Left ventricle myocardium inferior (tissue), 1 donor: ENCODE measurements at places on chromosomes 5 and 9.
A peak's percentile ranks its signal among the peaks of the same experiment; 100 is the strongest.

DNA sequence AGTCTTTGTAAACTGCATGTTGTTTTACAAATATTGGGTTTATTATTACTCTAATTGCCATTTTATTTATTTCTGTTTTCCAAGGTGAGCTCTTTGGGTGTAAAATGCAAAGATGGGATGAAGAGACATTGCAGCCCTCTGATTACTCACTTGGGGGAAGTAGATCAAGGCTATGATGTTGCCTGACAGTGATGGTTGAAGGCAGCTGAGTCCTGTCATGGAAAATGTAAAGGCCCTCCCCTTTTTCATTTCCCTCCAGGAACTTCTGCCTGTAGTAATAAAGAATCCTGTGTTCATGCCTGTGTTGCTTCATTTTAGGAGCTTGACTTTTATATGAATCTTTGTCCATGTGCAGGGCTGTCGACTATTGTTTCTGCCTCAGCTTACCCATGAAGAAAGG lies 605.4 kb upstream of the CLINT1 start:
- H3K4me3 ChIP-seq = no peak overlapping the region
- H3K4me1 ChIP-seq = peaks cover 23% of the 10 kb centered on the region
- H3K27ac ChIP-seq = peak overlapping the region; percentile 75
- no peaks in the 10 kb centered on the region for H3K27me3 ChIP-seq

GRCh38 chr9:7201196-7201595 lies 443.4 kb downstream of the KDM4C start:
- no peak overlapping the region for H3K27ac ChIP-seq
- H3K27me3 ChIP-seq = no peaks in the 10 kb centered on the region
- H3K36me3 ChIP-seq = no peaks in the 10 kb centered on the region

DNA sequence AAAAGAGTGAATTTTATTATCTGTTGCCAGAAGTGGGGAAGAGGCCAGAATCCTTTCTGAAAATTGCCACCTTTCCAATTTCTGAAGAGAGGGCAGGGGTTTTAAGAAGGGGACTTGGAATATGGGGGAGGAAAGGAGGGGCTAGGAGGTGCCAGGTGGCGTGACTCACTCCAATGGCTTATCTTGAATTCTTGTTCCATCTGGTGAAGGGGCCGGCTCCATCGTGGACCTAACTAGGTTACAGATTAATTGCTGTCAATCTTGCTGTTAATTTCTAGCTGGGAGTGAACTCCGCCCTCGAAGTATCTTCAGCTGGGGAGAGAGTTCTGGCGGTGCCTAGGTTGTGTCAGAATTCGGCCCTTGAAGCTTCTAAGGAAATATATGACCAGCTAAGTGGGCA lies 138.7 kb downstream of the YTHDC2 start:
- H3K27me3 ChIP-seq = no peaks in the 10 kb centered on the region
- no peak overlapping the region for H3K27ac ChIP-seq
- H3K4me1 ChIP-seq = no peaks in the 10 kb centered on the region
- no peak overlapping the region for H3K4me3 ChIP-seq
- no peak for DNase-seq
- H3K36me3 ChIP-seq = no peaks in the 10 kb centered on the region

GRCh38 chr9:133113163-133113948 lies 7.7 kb downstream of the RALGDS start:
- H3K27ac ChIP-seq = peak overlapping the region; percentile 95
- H3K4me1 ChIP-seq = peaks cover 67% of the 10 kb centered on the region
- DNase-seq = peak; percentile 64
- H3K36me3 ChIP-seq = peaks cover 34% of the 10 kb centered on the region
- H3K27me3 ChIP-seq = no peaks in the 10 kb centered on the region

DNA sequence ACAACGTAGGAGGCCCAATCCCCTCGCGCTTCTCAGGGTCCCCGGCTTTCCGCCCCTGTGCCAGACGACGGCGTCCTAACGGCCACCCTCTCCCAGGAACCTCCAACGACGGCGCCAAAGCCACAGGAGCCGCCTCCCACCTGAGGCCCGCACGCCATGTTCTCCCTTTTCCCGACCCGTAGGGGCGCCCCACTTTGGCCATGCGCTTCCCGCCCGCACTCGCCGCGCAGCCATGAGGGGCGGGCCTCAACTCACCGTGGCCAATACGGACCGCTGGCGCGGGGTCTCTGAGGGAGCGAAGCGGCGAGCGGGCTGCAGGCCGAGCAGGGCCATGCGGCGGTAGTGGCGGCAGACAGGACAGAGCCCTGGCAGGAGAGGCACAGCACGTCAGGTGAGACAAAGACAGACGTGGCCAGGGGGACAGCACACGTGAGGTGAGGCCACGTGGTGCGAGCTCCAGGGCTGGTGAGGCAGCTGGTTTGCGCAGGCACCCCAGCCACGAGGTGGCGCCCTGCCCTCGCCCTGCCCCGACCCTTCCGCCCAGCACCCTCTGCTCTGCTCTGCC lies 1005.5 kb upstream of the PTPRD start:
- H3K4me3 ChIP-seq = no peak overlapping the region
- no peaks in the 10 kb centered on the region for H3K36me3 ChIP-seq
- no peak for DNase-seq
- no peaks in the 10 kb centered on the region for H3K4me1 ChIP-seq
- H3K27me3 ChIP-seq = no peaks in the 10 kb centered on the region
- no peak overlapping the region for H3K27ac ChIP-seq

- H3K27ac ChIP-seq = peak overlapping the region; percentile 47
- H3K27me3 ChIP-seq = no peaks in the 10 kb centered on the region
- no peak overlapping the region for H3K4me3 ChIP-seq
- DNase-seq = no peak
- H3K36me3 ChIP-seq = no peaks in the 10 kb centered on the region
- peaks cover 52% of the 10 kb centered on the region for H3K4me1 ChIP-seq
Observed at GRCh38 chr5:147479444-147479843, 30.4 kb downstream of the DPYSL3 start.

GRCh38 chr9:108905494-108905893 lies 28.4 kb downstream of the ELP1 start:
- no peaks in the 10 kb centered on the region for H3K4me1 ChIP-seq
- no peak for DNase-seq
- H3K4me3 ChIP-seq = no peak overlapping the region
- no peaks in the 10 kb centered on the region for H3K27me3 ChIP-seq

- DNase-seq = no peak
- no peaks in the 10 kb centered on the region for H3K36me3 ChIP-seq
- no peaks in the 10 kb centered on the region for H3K27me3 ChIP-seq
- no peak overlapping the region for H3K4me3 ChIP-seq
Observed at GRCh38 chr9:73613092-73613701, 461.5 kb downstream of the ANXA1 start.

- H3K4me3 ChIP-seq = no peak overlapping the region
- no peaks in the 10 kb centered on the region for H3K27me3 ChIP-seq
- no peaks in the 10 kb centered on the region for H3K36me3 ChIP-seq
- DNase-seq = no peak
Observed at GRCh38 chr5:38434966-38435705, 121.3 kb downstream of the LIFR start.

- no peak overlapping the region for H3K4me3 ChIP-seq
- H3K27ac ChIP-seq = no peak overlapping the region
- H3K4me1 ChIP-seq = no peaks in the 10 kb centered on the region
- no peaks in the 10 kb centered on the region for H3K27me3 ChIP-seq
- no peak for DNase-seq
Observed at GRCh38 chr5:30572279-30572678, 621.2 kb upstream of the CDH6 start.

- no peaks in the 10 kb centered on the region for H3K36me3 ChIP-seq
- H3K27ac ChIP-seq = no peak overlapping the region
- no peaks in the 10 kb centered on the region for H3K4me1 ChIP-seq
- no peak for DNase-seq
Observed at GRCh38 chr5:115132465-115132864, 37.2 kb downstream of the TRIM36 start.

- no peaks in the 10 kb centered on the region for H3K4me1 ChIP-seq
- no peaks in the 10 kb centered on the region for H3K36me3 ChIP-seq
- no peak overlapping the region for H3K27ac ChIP-seq
- no peak for DNase-seq
Observed at GRCh38 chr5:76134646-76135045, 51.5 kb downstream of the SV2C start.

DNA sequence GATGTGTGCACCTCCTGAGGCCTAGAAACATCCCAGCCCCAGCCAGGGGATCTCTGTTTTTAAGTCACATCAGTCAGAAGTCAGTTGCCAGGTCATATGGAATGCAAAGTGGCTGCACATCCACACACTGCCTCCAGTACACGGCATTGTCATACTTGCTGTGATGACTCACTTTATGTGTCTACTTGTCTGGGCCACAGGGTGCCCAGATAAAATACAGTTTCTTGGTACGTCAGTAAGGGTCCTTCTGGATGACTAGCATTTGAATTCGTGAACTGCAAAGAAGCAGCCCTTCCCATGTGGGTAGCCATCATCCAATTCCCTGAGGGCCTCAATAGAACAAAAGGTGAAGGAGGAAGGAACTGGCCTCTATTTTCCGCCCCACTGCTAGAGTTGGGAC lies 27.7 kb downstream of the AUH start:
- no peaks in the 10 kb centered on the region for H3K27me3 ChIP-seq
- peaks cover 13% of the 10 kb centered on the region for H3K36me3 ChIP-seq
- no peak for DNase-seq

DNA sequence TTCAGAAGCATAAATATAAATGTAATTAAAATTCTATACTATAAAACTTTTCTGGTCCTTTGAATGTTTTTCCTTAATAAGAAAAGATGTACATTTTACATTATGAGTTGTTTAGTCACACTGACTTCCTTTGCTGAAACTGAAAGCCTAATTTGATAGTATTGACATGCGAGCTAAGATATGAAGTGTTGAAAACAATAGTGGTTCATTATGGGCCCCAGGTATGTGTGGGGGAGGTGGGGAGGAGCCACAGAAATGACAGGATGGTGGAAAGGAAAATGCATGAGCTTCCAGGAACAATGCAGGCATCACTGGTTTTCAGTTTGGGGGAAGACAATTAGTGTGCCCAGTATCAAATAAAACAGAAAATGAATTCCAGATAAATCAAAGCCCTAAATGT lies 35.4 kb upstream of the RLN1 start:
- H3K27ac ChIP-seq = no peak overlapping the region
- no peak for DNase-seq
- H3K4me3 ChIP-seq = no peak overlapping the region
- peaks cover 11% of the 10 kb centered on the region for H3K4me1 ChIP-seq
- no peaks in the 10 kb centered on the region for H3K27me3 ChIP-seq
- H3K36me3 ChIP-seq = no peaks in the 10 kb centered on the region

DNA sequence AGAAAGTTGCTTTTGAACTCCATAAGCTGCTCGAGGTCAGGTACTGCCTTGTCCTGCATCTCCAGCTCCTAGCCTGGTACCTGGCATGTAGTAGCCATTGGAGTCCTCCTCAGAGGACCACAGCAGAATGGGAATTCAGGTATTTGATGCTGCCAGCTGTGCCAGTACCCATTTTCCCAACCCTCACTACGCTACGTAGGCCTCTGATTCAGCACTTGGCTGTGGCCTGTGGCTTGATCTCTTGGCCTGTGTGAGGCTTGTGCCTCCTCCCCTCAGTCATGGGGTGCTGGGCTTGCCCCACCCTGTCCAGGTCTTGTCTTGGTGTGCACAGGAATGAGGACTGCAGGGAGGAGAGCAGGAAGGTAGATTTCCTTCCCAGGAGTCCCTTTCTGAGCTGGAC lies 11.8 kb downstream of the OTULIN start:
- H3K36me3 ChIP-seq = peaks cover 8% of the 10 kb centered on the region
- no peaks in the 10 kb centered on the region for H3K27me3 ChIP-seq
- DNase-seq = no peak
- peaks cover 97% of the 10 kb centered on the region for H3K4me1 ChIP-seq
- peak overlapping the region; percentile 28 for H3K4me3 ChIP-seq

DNA sequence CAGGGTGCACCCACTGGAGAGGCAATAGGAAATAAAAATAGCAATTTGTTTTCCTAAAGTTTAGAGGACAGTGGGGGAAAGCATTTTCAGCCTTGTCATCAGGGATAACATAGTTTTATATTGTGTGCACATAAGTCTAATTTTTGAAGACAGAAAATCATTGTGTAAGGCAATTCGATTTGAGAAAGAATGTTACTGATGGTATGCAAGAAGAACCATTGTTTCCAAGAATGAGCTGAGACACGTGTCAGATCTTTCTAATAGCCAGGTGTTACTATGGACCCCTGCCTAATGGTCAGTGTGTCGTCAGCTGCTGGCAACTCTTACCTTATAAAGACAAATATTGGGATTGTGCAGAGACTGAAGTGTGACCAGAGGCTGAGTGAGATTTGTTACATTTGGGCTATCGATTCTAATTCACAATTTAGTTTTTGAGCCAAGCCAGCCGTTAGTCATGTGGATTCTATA lies 67.1 kb upstream of the PPP2R2B start:
- H3K36me3 ChIP-seq = no peaks in the 10 kb centered on the region
- DNase-seq = no peak
- no peak overlapping the region for H3K4me3 ChIP-seq
- H3K27ac ChIP-seq = no peak overlapping the region

DNA sequence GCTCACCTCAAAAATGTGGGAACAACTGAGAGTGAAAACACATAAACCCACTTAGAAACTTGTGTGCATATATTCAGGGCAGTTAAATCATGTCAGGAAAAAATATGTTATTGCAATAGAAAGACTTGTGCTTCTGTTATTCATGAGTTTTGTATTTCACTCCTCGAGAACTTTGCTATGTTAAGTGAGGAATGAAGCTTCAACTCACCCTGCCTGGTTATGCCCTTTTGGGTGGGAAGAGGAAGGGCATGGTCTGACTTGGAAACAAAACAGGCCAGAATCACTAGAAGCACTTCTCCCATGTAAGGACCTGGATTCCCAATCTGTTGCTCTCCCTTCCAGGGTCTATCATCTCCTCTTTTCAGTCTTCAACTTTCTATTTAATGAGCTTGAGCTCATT lies 14.5 kb downstream of the SLC27A6 start:
- H3K4me1 ChIP-seq = no peaks in the 10 kb centered on the region
- H3K4me3 ChIP-seq = no peak overlapping the region
- H3K36me3 ChIP-seq = no peaks in the 10 kb centered on the region
- no peaks in the 10 kb centered on the region for H3K27me3 ChIP-seq
- no peak overlapping the region for H3K27ac ChIP-seq

DNA sequence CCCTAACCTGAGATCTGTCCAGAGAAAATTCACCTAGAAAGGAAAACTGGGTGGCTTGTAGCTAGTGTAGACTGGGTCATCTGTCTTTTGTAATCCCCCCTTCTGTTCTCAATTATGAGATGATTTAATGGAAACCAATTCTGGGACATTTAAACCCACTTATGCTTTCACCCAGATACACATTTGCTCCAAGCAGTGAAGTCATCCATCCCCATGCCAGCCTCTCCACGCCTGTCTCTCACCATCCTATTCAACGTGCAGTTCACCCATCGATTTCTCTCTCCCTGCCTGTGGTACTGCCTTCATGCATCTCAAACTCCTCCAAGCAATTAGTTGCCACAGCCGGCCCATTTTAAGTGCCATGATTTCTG lies 1.8 kb downstream of the PHF19 start:
- H3K27me3 ChIP-seq = no peaks in the 10 kb centered on the region
- no peak for DNase-seq
- H3K4me3 ChIP-seq = no peak overlapping the region
- peak overlapping the region; percentile 95 for H3K27ac ChIP-seq
- H3K4me1 ChIP-seq = peaks cover 21% of the 10 kb centered on the region

GRCh38 chr9:133978226-133978898 lies 13.8 kb downstream of the VAV2 start:
- DNase-seq = peak; percentile 2
- H3K4me1 ChIP-seq = peaks cover 31% of the 10 kb centered on the region
- no peaks in the 10 kb centered on the region for H3K36me3 ChIP-seq
- H3K27me3 ChIP-seq = no peaks in the 10 kb centered on the region

- H3K27ac ChIP-seq = peak overlapping the region; percentile 75
- H3K4me1 ChIP-seq = peaks cover 47% of the 10 kb centered on the region
- H3K27me3 ChIP-seq = no peaks in the 10 kb centered on the region
- no peak for DNase-seq
- no peaks in the 10 kb centered on the region for H3K36me3 ChIP-seq
Observed at GRCh38 chr5:126503602-126504104, 80.4 kb downstream of the GRAMD2B start.

- no peak overlapping the region for H3K27ac ChIP-seq
- H3K36me3 ChIP-seq = no peaks in the 10 kb centered on the region
- no peaks in the 10 kb centered on the region for H3K27me3 ChIP-seq
- H3K4me1 ChIP-seq = no peaks in the 10 kb centered on the region
Observed at GRCh38 chr5:80516826-80517225, 28.9 kb downstream of the FAM151B start.
